ENCODE measurements at places on chromosomes 4 and X.

GRCh38 chr4:164012396-164013027 lies 518.0 kb downstream of the TMA16 start:
- DNase-seq, result no peak

DNA sequence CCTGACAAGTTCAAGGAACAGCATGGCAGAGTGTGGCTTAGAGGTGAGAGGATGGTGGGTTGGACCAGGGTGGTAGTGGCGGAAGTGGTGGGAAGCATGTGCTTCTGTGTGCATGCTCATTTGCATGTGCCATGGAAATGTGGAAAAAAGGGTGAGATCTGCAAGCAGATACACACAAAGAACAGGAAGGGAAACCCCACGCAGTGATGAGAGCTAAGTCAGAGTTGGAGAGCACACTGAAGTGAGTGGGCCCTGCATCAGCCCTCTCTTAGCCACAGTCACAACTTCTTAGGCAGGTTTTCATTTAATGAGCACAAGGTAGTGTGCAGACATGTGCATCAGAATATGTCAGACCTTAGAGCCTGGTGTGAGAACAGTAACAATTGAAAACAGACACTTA lies 483.8 kb downstream of the AFF2 start:
- DNase-seq, result no peak

DNA sequence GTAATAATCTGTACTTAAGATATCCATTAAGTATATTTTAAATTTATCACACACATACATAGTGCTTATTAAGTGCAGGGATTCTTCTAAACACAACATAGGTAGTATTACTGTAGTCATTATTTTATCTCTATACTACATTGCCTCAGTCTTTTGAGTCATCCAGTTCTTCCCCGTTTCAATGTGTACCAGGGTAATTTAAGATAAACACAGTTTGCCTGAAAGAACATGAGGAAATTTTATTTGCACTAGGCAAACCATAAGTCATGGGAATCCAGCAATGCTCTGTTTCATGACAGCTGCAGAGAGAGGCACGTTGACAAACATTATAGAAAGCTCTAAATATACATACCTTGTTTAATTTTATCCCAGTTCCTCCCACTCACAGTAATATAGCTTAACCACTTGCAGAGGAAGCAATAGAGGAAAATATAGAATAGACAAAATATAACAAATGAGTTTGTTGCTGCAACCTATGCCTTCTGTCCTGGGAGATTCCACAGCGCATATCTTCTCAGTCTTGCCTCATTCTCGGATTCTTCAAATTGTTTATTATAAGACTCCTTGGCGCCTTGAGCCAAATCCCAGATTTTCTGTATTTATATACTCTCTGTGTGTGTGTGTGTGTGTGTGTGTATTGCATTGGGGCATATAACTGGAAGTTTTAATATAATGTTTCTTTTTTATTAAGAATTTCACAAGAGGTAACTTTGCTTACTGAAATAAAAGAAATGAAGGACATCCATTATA lies 258.6 kb downstream of the FAM133A start:
- DNase-seq, result no peak

- DNase-seq, result no peak
Measured at GRCh38 chrX:119429471-119429870, 30.3 kb downstream of the SLC25A43 start.

All from DMS79 (cell line).